ENCODE measurements at places on chromosomes 12 and 14. TPM values are rescaled to one million over a fixed set of nuclear protein-coding genes. Genes with fewer than 3 reads are reported as not detected.

The NYNRIN gene
- total RNA-seq: 5.0 TPM

GRCh38 chr12:62123721-62124203 lies 136.4 kb upstream of the USP15 start:
- no peak for DNase-seq

GRCh38 chr14:90572441-90573150 lies 175.8 kb downstream of the CALM1 start:
- DNase-seq: no peak

- no peak for DNase-seq
Measured at GRCh38 chr14:82122655-82123054, 589.0 kb upstream of the SEL1L start.

GRCh38 chr12:40718878-40719372 lies 26.7 kb downstream of the CNTN1 start:
- DNase-seq: no peak

DNA sequence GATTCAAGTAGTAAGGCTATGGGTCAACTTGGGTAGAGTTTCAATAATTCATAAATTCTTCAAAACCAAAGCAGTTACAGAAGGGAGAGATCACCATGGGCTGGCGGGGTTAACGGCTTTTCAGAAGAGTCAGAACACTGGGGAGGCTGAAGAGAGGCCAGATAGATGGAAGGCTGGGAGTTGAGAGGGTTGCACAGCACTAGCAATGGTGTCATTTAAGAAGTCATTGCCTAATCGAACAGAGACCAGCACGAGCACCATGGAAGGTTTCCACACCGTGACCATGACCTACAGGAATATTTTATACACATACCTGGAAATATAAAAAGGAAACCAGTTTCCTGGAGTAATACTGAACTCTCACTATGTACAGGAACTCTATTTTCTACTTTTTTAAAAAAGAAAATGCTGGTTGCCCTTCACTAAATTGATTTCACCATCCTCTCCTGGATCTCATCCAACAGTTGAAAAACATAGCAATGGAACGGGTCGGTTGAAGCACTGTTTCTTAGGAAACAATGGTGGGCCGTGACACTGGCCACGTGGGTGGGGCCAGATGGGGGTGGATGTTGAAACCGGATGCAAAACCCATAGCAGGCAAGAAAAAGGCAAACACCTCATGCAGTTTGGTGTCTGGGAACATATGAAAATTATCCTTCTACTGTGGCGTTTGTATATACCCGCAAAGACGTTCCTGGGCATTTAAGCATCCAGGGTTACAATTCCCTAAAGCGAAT lies 38.0 kb upstream of the RIN3 start:
- no peak for DNase-seq

Data from cardiac septum (tissue), 1 donor.